ENCODE measurements at places on chromosomes 7 and 10. TPM values are rescaled to one million over a fixed set of nuclear protein-coding genes. Genes with fewer than 3 reads are reported as not detected.
A peak's percentile ranks its signal among the peaks of the same experiment; 100 is the strongest.

Gene CPEB3
- total RNA-seq: 2.4 TPM

DNA sequence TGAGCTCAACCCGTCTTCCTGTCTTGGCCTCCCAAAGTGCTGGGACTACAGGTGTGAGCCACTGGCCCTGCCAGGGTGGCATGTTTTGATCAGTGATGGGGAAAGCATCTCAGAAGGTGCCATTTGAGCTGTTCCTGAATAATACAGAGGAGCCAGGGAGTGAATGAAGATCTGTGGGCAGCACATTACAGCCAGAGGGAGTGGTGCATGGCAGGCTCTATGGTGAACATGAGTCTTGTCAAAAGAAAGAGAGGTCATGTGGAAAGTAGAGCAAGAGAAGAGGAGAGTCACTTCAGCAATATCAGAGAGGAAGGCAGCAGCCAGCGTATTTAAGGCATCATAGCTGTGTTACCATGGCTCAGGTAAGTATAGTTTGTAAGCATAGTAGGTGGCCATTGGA is 275.7 kb upstream of the LRGUK start:
- H3K27me3 ChIP-seq: no peaks in the 10 kb centered on the region
- H3K27ac ChIP-seq: 0 out of 2 replicates have a peak overlapping the region, but pooled peaks have one; percentile 3
- DNase-seq: no peak

Gene MYH16
- total RNA-seq: not detected

GRCh38 chr10:76324283-76324682 is 892.9 kb downstream of the LRMDA start:
- no peaks in the 10 kb centered on the region for H3K27me3 ChIP-seq
- no peaks in the 10 kb centered on the region for H3K4me1 ChIP-seq
- no peak overlapping the region for H3K27ac ChIP-seq
- H3K4me3 ChIP-seq: no peak overlapping the region
- H3K36me3 ChIP-seq: no peaks in the 10 kb centered on the region
- DNase-seq: no peak

Gene UBE2D1
- total RNA-seq: 23.8 TPM

Gene SPDYE8
- not detected for total RNA-seq

Gene OR2F1
- total RNA-seq: not detected

- H3K27ac ChIP-seq: no peak overlapping the region
- H3K4me3 ChIP-seq: no peak overlapping the region
- no peaks in the 10 kb centered on the region for H3K36me3 ChIP-seq
- no peaks in the 10 kb centered on the region for H3K4me1 ChIP-seq
- no peak for DNase-seq
- H3K27me3 ChIP-seq: no peaks in the 10 kb centered on the region
Observed at GRCh38 chr7:38294926-38295325, 21.5 kb upstream of the TARP start.

DNA sequence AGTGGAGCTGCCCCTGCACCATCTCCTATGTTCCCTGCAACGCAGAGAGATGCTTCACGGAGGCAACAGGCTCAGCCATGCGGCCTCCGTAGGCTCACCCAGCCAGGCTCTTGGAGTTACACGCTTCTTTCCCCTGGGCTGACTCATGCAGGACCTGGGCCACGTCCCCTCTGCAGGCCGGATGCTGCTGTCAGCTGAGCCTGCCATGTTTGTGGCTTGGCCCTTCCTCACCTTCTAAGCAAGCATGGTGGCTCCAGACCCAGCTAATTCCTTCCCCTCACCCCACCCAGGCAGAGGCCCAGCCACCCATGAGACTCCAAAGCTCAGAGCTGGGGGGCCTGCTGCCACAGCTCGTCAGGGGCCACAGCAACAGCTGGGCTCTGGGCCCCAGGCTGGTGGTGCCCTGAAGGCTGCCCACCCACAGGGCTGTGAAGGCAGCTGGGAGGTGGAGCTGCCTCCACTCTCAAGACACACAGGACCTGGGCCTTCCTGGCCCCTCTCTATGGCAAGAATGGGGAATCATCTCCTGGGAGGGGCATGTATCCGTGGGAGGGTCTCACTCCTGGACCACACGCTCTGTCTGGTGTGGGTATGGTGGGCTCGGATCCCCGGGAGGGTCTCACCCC is 219.6 kb downstream of the ELFN1 start:
- no peak for DNase-seq
- no peak overlapping the region for H3K27ac ChIP-seq
- no peak overlapping the region for H3K4me3 ChIP-seq
- H3K4me1 ChIP-seq: no peaks in the 10 kb centered on the region
- no peaks in the 10 kb centered on the region for H3K27me3 ChIP-seq

DNA sequence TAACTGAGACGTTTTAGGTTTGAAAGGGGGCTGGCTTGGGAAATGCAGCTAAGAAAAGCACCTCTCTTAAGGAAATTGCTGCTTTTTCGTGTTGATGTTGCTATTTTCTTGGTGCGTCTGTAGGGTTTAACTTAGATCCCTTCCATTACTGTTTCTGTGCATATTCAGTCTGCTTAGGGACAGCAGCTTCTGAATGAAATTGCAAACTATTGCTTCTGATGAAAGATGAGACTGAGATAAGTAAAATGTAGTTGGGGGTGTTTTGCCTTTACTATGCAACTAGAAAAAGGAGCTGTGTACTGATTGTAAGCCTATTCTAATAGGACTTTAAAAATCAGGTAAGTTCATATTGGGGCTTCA is 772 bp downstream of the HDAC9 start:
- peak overlapping the region; percentile 97 for H3K27ac ChIP-seq
- peak overlapping the region; percentile 79 for H3K4me3 ChIP-seq
- DNase-seq: no peak
- no peaks in the 10 kb centered on the region for H3K27me3 ChIP-seq
- no peaks in the 10 kb centered on the region for H3K36me3 ChIP-seq

Gene GPR15LG
- total RNA-seq: not detected

GRCh38 chr7:5383314-5384098 is 40.1 kb downstream of the TNRC18 start:
- no peak overlapping the region for H3K27ac ChIP-seq
- DNase-seq: no peak
- peaks cover 3% of the 10 kb centered on the region for H3K36me3 ChIP-seq
- peaks cover 14% of the 10 kb centered on the region for H3K4me1 ChIP-seq
- no peaks in the 10 kb centered on the region for H3K27me3 ChIP-seq

DNA sequence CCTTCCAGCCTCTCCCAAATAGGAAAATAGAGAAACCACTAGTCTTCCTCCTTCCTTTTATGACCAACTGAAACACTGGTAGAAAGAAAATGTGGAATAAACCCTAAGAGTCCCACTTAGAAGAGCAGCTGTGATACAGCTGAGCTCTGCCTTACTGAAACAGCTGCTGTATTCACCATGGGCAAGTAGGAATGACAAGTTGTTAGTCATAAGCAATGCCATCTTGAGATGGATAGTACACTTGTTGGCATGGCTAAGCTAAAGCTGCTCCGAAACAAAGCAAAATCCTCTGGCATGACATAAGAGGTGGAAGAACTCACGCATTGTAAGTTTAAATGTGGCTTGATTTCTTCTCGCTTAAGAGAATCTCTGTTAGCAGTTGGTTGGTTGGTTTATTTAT is 48.3 kb upstream of the TMEM236 start:
- H3K27ac ChIP-seq: peak overlapping the region; percentile 15
- no peak overlapping the region for H3K4me3 ChIP-seq
- H3K36me3 ChIP-seq: peaks cover 18% of the 10 kb centered on the region

Gene GBF1
- 32.4 TPM for total RNA-seq
